Uterus (tissue), 4 donors: ENCODE measurements at places on chromosomes 2 and 18.

GRCh38 chr2:37892436-37893114, 32.5 kb upstream of the RMDN2 start:
- DNase-seq, result no peak

DNA sequence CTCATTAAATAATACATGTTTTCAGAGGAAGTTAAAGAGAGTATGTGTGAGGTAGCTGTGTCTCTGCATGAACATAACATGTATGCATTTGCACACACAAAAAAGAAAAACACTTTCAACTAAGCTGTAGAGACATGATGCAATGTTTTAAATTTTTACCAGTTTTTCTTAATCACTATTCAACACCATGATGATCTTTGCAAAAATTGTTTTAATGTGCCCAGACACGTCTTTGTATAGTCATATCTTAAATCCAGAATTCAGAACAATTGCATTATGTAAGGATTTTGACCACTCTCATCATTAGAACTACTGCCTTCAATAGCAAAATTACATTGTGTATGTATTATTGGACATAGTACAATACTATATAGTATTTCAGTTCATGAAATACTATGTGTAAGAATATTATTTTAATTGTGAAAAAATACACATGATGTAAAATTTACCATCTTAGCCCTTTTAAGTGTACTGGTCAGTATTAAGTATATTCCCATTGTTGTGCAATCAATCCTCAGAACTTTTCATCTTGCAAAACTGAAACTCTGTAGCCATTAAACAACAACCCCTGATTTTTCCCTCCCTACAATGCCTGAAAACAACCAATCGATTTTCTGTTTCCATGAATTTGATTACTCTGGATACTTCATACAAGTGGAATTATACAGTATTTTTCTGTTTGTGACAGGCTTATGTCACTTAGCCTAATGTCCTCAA, 104.5 kb upstream of the ACVR2A start:
- DNase-seq, result no peak

GRCh38 chr2:217849154-217849975, 153.4 kb downstream of the TNS1 start:
- DNase-seq, result no peak

GRCh38 chr18:48698707-48699106, 159.9 kb downstream of the CTIF start:
- no peak for DNase-seq

GRCh38 chr2:15668611-15669305, 77.1 kb downstream of the DDX1 start:
- no peak for DNase-seq

DNA sequence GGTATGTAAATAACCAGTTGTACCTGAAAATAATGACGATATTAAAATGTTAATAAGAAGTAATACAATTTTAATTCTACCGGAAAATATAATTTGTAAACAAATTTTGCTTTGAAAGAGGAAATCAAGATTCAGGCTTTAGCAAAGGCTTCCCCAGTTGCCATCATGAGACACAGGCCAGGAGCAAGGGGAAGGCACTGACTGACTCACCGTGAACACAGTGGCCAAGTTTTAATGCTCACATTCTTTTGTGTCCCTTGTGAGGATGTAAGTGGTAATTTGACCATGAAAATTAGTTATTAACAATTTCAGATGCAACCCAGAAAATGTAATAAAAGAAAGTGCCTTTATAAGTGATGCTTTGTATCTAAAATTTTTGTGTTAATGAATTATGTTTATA, 164.1 kb downstream of the GREB1L start:
- DNase-seq, result no peak

DNA sequence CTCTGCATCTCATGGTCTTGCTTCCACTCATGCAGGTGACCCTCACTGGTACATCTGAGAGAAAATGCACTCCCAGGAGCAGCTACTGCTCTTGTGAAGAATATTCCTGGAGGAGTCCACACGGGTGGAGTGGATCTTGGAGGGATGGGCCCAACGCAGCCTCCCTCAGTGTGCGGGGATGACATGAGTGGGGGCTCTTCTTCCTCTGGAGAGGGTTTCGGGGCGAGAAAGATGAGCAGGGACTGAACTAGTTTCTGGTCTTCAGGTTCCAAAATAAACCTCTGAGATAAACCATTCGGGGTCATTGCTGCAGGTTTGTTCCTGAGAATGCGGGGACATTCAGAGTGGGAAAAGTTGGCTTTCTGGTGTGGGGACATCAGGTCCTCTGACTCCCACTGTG, 39.1 kb downstream of the COPS8 start:
- no peak for DNase-seq

GRCh38 chr2:188291617-188292347, at the start of gene GULP1:
TSS of gene GULP1 (plus strand) at chr2:188291874. CDS start at chr2:188477703, 185,829 bp downstream.
- DNase-seq, result peak; percentile 80

- no peak for DNase-seq
Observed at GRCh38 chr2:53515435-53516332, 251.9 kb upstream of the CHAC2 start.

- no peak for DNase-seq
Observed at GRCh38 chr2:24409700-24410556, 49.6 kb upstream of the ITSN2 start.

- DNase-seq, result no peak
Observed at GRCh38 chr18:76875390-76876325, 53.3 kb downstream of the ZNF236 start.

DNA sequence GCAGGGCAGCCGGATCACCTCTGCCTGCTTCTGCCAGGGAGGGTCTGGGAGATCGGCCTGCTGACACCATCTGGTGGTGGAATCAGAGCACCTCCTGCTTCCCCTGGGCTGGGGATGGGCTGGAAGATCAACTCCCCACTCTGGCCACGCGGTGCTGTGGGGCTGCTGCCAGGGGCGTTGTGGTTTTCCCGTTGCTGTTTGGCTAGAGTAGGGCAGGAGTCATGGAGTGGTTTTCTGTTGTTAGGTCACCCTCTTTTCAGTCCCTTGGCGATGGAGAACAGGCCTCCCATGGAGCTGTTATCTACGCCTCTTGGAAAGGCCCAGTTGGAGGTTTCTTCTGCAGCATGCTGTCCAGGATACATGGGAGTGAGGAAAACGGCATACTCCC, 15.2 kb downstream of the BCL2L11 start:
- no peak for DNase-seq

DNA sequence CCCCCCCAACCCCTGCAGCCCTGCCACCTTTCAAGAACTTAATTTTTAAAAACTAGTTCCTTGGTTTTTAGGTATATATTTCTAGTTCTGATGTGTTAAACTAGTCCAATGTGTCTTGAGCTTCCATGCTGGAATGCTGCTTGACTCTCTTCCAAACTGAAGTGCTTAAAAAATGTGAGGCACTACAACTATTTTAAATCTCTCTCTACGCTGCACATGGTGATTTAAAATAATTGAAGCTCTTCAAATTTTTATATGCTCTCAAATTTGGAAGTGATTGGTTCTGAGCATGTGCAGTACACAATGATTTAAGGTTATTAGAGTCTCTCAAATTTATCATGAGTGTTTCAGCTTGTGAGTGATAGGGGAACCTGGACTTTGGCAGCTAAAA, 192.6 kb upstream of the ZEB2 start:
- DNase-seq, result no peak

- DNase-seq, result no peak
Observed at GRCh38 chr2:170305711-170306110, 127.8 kb downstream of the MYO3B start.

- no peak for DNase-seq
Observed at GRCh38 chr2:171515672-171516298, 6.5 kb upstream of the CYBRD1 start.

- no peak for DNase-seq
Observed at GRCh38 chr2:105496271-105496670, 97.4 kb upstream of the FHL2 start.

DNA sequence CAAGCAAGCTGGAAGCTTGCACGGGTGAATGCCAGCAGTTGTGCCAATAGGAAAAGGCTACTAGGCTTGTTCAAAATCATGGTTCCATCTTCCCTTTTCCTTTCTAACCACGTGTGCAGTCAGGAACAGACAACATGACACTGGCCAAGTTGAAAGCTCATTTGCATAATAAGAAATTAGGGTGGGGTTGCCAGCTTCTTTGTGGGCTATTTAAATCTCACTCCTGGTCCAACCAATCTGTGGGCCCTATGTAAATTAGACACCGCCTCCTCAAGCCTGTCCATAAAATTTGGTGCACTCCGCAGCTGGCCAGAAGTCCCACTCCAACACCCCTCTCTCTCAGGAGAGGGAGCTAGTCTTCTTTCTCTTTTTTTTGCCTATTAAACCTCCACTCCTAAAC, 1948.4 kb upstream of the PIK3C3 start:
- DNase-seq, result no peak

- DNase-seq, result no peak
Observed at GRCh38 chr2:25323042-25323514, 18.6 kb downstream of the DNMT3A start.
